ENCODE measurements at places on chromosomes 6 and 20.

DNA sequence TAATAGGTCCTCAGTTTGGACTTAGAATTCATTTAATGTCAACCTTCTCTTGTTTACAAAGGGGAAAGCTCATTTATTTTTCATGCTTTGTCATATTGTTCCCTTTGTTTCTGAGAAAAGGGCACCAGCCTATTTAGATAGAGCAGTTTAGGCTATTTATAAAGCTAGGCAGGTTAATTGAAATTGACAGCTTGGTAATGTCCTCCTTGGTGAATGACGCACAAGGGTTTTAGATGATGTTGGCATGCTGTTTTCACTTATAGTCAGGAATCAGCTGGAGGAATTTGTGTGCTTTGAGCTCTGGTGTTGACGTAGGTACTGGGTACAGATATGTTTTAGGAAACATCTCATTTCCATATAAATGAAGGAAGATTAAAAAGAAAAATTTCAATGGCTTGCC, 45.2 kb downstream of the BCKDHB start:
- DNase-seq, result no peak

DNA sequence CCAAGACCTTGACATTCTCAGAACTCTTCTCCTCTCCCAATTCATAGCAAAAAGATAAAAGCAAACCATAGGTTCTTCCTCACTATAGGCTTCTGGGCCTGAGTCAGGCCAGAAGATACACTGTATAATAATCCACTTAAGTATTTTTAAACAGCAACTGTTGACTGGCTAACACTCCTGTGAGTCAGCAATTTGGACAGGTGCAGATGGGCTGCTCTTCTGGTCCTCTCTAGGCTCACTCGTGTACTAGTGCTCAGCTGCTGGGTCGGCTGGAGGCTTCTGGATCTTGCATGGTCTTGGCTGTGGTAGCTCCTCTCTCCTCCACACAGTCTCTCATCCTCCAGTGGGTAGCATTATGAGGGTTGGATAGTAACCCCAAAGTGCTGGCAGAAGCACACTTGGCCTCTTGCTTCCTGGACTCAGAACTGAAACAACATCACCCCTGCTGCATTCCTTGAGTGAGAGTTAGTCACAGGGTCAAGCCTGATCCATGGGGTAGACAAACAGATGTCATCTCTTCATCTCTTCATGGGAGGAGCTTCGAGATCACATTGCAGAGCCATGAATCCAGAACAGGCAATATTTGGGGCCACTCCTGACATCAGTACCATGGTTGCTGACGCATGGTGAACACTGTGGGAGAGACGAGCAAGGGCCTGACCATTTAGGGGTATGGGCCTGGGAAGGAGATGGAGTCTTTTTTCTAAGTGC, 86.9 kb downstream of the C6orf118 start:
- DNase-seq, result no peak

DNA sequence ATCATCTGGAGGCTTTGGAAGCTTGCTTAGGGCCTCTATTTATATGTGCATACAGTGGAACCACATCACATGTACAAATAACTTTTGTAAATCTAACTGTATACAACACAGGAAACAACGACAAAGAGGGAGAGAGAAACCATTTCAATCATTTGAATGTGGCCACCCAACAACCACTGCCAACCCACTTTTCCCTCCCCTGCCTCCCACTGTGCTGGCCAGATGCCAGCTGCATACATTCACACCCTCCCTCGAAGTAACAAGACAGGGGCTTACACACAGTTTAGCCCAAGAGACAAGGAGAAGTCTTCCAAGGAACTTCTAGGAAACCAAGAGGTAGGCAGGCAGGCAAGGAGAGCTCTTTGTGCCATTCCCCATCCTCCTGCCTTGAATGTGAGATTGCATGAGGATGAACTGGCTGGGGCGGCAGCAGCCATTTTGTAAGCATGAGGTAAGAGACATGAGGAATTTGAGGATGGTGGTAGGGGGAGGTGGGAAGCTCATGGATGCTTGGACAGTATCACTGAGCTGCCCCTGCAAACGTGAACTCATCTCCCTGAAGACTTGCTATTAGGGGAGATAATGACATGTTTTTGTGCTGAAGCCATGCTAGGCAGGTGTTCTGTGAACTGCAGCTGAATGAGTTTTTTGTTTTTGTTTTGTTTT, 18.2 kb downstream of the BMP7 start:
- DNase-seq, result no peak

DNA sequence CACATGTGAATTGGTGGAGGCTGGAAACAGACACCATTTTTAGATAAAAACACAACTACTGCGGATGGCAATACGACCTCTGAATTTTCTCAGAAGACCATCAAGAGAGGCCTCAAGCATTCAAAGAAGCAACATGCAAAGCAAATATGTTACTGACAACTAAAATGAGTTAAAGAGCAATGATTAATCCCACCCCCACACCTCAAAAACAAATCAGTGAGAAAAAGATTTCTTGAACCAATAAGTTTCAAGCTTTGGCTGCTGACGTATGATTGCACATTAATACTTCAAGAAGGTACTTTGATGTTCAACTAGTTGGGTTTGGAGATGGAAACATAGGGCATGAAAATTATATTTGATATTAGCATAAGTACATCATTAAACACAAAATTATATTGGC, 982 bp downstream of the MMUT start:
- DNase-seq, result no peak

- DNase-seq, result peak; percentile 64
Measured at GRCh38 chr6:141562851-141563763, 569.6 kb upstream of the GJE1 start.

GRCh38 chr6:137043710-137044365, 927 bp downstream of the IL20RA start:
- DNase-seq, result peak; percentile 13

GRCh38 chr6:42086046-42087035, 36.0 kb downstream of the TAF8 start:
- no peak for DNase-seq

DNA sequence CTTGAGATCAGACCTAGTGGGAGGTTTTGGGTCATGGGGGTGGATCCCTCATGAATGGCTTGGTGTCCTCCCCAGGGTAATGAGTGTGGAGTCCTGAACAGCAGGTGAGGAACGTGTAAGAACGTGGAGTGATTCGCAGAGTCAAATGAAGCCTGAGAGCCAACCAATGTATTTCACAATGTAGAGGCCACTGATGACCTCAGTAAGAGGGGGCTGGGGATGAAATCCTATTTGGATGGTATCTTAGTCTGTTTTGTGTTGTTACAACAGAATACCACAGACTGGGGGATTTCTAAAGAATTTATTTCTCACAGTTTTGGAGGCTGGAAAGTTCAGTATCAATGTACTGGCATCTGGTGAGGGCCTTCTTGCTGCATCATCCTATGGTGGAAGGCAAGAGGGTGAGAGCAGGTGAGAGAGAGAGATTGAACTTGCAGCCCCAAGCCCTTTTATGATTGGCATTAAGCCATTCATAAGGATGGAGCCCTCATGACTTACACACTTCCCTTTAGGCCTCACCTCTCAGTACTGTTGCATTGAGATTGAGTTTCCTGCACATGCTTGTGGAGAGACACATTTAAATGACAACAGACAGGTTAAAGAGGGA, 47.3 kb upstream of the HIVEP1 start:
- no peak for DNase-seq

GRCh38 chr20:25223179-25223661, 24.7 kb upstream of the PYGB start:
- DNase-seq, result peak; percentile 79

DNA sequence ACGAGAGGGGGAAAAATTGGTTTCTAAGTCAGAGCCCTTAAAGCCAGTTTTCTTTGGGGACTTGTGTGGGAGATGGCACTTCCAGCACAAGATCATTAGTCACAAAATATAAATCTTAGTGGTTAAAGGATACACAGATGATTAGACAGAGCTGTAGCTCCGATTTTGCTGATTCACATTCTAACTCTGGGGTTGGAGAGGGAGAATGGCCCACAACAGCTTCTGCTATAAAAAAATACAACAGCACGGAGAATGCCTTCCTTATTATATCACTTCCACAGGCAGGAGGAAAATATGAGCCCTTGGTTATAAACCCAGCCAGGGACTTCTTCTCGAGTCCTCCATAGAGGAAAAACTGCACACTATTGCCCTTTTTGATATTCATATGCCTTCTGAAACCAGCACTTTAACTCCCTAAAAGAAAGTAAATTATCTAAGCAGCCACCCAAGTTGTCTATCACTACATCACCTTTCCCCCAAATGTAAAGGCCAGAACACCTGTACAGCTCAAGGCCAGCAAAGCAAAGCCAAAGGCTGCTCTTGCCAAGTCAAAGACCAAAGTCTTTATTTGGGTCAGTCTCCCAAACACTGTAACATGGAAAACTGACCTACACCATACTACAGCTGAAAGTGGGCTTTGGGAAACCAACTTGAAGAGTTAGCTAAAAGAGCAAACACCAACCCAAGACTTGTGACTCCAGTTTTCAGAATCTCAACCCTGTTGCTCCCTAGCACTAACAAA, 10.4 kb downstream of the MRPL14 start:
- DNase-seq, result no peak

GRCh38 chr6:86331265-86331840, 606.0 kb upstream of the HTR1E start:
- DNase-seq, result no peak

DNA sequence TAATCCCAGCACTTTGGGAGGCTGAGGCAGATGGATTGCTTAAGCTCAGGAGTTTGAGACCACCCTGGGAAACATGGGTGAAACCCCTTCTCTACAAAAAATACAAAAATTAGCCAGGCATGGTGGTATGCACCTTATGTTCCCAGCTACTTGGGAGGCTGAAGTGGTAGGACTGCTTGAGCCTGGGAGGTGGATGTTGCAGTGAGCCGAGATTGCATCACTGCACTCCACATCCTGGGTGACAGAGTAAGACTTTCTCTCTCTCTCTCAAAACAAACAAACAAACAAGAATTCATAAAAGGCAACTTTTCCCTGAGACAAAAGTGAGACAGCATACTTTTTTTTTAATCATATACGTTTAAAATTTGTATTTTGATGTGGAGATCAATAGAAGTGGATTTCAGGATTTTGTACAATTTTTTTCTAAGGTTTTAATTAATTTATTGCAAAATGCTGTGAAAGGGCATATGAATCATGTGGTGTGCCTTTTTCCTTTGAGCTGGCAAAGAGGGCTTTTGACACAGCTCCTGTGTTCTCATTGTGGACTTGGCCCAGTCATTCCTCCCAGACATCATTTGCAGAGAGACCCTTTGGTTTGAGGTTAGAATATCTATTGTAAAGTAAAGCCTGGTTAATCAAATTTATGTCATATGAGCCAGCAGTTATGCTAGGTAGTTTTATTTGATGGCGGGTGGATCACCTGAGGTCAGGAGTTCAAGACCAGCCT, 77.1 kb downstream of the TULP4 start:
- no peak for DNase-seq

GRCh38 chr6:84808491-84809061, 44.2 kb upstream of the TBX18 start:
- no peak for DNase-seq

GRCh38 chr6:154509421-154510143, 903 bp downstream of the CNKSR3 start:
- peak; percentile 11 for DNase-seq

DNA sequence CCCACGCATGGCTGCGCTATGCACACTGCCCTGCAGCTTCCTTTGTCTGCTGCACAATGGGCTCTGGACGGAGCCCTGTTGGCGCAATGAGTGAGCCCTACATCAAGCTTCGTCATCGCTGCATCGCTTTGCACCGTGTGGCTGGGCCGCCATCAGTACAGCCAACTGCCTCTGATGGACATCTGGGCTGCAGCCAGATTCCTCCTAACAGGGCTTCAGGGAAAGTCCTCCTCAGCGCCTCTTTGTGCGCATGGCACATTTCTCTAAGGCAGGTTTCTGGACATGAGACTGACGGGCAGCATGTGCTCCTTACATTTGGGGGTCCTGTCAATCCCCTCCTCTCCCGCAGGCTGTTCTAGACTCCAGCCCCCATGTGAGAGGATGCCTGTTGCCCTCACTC, 29.7 kb upstream of the ANGPT4 start:
- DNase-seq, result no peak

GRCh38 chr20:13101706-13102105, 92.9 kb downstream of the SPTLC3 start:
- no peak for DNase-seq

GRCh38 chr6:33419580-33420490, at the start of gene SYNGAP1:
SYNGAP1 (plus strand) TSS chr6:33420065; CDS start chr6:33420265, 200 bp downstream.
- DNase-seq, result peak; percentile 66

DNA sequence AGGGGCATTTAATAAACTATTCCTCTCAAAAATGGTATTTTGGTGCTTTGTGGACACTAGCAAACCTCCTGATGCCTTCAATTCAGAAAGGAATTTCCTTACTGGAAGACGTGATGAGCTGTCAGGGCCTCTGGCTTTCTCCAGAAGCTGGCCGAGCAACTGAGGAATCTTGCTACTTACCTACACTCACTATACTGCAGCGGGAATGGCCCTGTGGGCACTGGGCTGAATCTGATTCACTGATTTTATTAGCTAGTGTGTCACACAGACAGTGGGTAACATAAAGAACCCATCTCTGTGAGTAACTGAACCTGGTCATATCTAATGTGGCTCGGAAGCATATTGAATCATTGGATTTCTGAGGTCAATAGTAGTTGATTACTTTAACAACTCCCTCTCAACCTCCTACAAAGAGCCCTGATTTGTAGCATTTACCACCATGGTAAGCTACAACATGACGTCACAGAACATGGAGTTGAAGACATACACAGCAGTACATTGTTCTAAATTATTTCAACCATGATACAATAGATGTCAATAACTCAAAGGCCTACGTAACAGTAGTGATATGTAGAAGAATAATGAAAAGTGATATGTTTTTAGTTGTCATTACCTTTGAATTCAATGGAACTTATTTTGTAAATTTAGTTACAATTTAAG, 232.1 kb downstream of the SYNE1 start:
- no peak for DNase-seq

GRCh38 chr6:130118236-130118635, 99.9 kb downstream of the L3MBTL3 start:
- DNase-seq, result no peak

GRCh38 chr6:151722342-151722741, 85.1 kb upstream of the ESR1 start:
- DNase-seq, result no peak

- no peak for DNase-seq
Measured at GRCh38 chr6:79586548-79586947, 44.6 kb upstream of the SH3BGRL2 start.

DNA sequence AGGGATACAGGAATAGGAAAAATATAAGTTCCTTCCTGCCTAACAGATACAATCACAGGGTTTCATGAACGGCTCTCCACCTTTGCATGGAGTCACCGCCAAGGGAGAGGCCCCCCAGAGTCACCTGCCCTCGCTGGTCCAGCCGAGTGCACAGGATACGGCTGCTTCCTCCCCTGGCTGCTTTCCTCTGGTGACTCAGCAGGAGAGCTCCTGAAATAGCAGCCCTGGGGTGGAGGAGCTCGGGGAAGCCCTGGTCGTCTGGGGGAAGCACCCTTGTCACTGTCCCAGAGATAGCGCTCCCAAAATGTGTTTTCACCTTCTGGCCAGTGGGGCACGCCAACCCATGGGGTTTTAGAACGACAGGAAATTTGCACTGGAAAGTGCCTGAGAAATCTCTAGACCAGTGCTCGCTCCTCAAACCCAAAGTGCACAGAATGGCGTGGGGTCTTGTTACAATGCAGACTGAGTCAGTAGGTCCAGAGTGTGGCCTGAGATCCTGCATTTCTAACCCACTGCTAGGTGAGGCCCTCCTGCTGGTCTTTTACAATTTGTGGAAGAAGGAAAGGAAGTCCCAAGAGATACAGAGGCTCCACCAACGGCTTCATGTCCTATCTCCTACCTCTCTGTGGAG, 35.9 kb upstream of the FAM50B start:
- peak; percentile 30 for DNase-seq
